ENCODE measurements at places on chromosomes 3 and 15. TPM values are rescaled to one million over a fixed set of nuclear protein-coding genes. Genes with fewer than 3 reads are reported as not detected.
A peak's percentile ranks its signal among the peaks of the same experiment; 100 is the strongest.

DNA sequence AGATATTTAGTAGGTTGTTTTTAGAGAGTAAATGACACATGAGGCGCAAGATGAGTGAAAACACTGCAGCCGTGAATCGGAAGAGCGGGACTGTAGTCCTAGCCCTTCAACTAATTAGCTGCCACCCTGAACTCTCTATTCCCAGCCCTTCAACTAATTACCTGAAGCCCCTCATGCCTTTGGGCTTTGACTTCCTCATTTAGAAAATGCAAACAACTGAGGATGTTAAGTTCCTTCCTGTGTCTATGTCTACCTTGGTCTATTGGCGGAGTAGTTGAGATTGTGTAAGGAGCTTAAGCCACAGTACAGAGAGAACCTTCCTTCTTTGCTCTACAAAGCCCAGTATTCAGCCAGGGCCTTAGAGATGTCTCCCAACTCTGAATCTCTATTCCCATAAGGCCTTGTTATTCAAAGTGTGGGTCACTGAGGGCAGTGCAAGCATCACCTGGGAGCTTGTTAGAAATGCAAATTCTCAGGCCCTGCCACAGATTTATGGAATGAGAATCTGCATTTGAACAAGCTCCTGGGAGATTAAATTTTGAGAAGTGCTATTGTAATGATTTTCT is 71.8 kb upstream of the SCN5A start:
- H3K27ac ChIP-seq: no peak overlapping the region
- H3K4me1 ChIP-seq: peaks cover 16% of the 10 kb centered on the region
- no peak overlapping the region for H3K4me3 ChIP-seq
- H3K27me3 ChIP-seq: peaks cover 16% of the 10 kb centered on the region
- no peaks in the 10 kb centered on the region for H3K36me3 ChIP-seq

GRCh38 chr3:152769523-152769922 is 65.4 kb upstream of the P2RY1 start:
- no peak overlapping the region for H3K4me3 ChIP-seq
- peaks cover 4% of the 10 kb centered on the region for H3K27me3 ChIP-seq
- H3K27ac ChIP-seq: no peak overlapping the region

- peaks cover 2% of the 10 kb centered on the region for H3K36me3 ChIP-seq
- DNase-seq: no peak
- no peak overlapping the region for H3K27ac ChIP-seq
- H3K27me3 ChIP-seq: no peaks in the 10 kb centered on the region
- no peak overlapping the region for H3K4me3 ChIP-seq
Measured at GRCh38 chr3:25863011-25863415, 73.1 kb downstream of the OXSM start.

DNA sequence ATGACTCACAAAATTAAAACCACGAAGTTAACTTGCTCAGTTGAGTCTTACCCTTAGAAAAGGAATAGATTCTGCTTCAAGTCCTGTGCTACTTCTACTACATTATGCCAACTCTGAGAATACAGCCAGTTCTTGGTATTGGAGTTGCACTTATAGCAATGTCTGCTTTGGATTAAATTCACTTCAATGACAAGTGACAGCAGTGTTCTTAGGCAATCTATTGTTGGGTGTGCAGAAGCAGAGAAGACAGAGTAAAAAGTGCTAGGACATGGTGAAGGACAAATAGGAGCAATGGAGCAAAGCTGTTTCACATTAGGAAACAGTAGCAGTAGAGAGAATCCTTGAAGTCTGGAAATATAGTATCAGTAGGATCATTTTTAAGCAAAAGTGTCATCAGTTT is 713.1 kb downstream of the SI start:
- H3K27me3 ChIP-seq: no peaks in the 10 kb centered on the region
- H3K4me3 ChIP-seq: no peak overlapping the region
- DNase-seq: no peak
- no peaks in the 10 kb centered on the region for H3K4me1 ChIP-seq
- no peaks in the 10 kb centered on the region for H3K36me3 ChIP-seq

DNA sequence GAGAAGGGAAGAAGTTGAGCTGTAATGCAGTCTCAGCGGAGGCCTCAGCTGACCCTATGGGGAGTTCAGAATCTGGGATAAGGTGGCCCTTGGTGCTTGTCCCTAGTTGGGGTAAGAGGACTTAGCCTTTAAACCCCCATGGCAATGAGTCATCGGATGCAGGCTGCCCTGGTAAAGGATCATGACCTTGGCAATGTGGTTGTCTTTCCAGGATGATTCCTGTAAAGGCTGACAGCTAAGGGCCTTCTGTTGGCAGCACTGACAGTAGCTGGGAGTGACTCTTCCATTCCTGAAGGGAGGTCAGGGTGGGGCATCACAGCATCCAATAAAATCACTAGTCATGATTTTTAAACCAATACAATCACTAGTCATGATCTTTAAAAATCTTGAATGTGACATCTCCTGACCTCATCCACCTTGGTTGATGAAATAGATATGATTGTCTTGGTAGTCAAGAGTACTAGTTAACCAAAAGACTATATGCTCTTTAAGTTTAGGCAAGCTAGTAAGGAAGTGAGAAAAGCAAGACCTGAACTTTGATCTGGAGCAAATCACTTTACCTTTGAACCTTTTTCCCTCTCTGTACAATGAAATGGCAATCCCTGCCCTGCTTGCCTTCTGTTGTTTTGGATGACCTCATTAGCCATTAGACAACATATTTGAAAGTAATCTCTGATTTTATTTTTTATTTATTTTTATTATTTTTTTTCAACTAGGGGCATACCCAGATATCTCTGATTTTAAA is 71.3 kb upstream of the CACNA1D start:
- H3K27ac ChIP-seq: no peak overlapping the region
- no peak for DNase-seq
- H3K4me1 ChIP-seq: no peaks in the 10 kb centered on the region
- no peaks in the 10 kb centered on the region for H3K36me3 ChIP-seq

DNA sequence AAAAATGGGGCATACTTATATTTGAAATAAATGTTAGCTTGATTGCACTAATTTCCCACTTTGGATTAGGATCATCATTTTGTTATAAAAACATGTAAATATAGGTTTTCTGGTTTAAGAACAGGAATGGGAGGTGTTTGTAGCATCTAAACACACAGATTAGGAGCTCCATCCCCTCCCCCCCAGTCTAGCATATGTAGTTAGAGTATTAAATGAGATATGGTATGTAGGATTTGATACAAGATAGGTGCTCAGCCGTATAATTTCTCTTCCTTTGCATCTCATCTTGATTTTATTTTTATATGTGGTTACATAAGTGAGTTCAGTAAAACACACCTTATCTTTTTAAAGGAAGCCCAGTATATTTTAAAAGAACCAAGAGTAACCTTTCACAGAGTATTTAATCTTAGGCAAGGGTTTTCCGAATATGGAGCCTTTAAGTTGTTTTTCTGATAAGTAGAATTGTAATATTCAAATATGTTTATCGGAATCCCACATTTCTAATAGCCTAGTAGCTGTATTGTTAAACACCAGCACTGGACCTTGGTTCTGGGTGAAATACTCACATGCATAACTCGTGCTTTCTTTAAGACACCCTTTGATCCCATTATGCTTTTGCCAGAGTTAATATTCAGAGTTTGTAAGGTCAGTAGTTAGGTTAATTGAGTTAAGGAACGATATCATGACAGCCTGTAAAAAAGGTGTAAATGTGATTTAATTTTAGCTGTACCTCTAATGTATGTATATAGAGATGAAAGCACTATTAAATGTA is 2.3 kb downstream of the SLC25A36 start:
- no peak for DNase-seq
- H3K27ac ChIP-seq: peak overlapping the region; percentile 99

GRCh38 chr3:126342991-126343648 is 14.1 kb downstream of the KLF15 start:
- no peaks in the 10 kb centered on the region for H3K36me3 ChIP-seq
- H3K27me3 ChIP-seq: no peaks in the 10 kb centered on the region
- no peak overlapping the region for H3K27ac ChIP-seq
- DNase-seq: no peak

KCNMB2 gene
- not detected for total RNA-seq

Data from progenitor cell of endocrine pancreas (in vitro differentiated cells).